ENCODE measurements at places on chromosomes 1 and 21. TPM values are rescaled to one million over a fixed set of nuclear protein-coding genes. Genes with fewer than 3 reads are reported as not detected.

OR2L8 gene
- total RNA-seq: 0.53 TPM

APOBEC4 gene
- total RNA-seq: not detected

GRCh38 chr1:32992489-32993323, 28.1 kb upstream of the RNF19B start:
- peak; percentile 84 for DNase-seq

DNA sequence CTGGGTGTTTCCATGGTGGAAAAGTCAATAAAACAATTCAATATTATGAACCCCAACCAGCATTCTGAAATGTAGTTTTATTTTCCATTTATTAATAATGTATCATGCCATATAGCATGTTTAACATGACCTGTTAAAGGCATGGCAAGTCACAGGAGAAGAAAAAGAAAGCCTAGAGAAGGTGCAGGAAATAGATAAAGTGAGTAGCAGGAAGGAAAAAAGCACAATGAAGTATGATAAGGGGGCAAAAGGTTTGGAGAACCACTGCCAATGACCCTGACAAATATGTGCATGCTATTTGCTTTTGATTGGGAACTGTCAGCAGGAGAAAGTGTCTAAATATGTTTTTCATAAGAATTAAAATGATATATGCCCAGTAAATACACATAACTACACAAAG, 85.6 kb downstream of the HMCN1 start:
- no peak for DNase-seq

- DNase-seq: no peak
Observed at GRCh38 chr1:239315631-239316217, 70.6 kb upstream of the CHRM3 start.

GRCh38 chr1:51236531-51237350, 668 bp downstream of the RNF11 start:
- peak; percentile 74 for DNase-seq

GRCh38 chr1:116066868-116067565, 44.2 kb upstream of the MAB21L3 start:
- no peak for DNase-seq

GRCh38 chr1:82491301-82492048, 690.7 kb downstream of the ADGRL2 start:
- DNase-seq: no peak

DNA sequence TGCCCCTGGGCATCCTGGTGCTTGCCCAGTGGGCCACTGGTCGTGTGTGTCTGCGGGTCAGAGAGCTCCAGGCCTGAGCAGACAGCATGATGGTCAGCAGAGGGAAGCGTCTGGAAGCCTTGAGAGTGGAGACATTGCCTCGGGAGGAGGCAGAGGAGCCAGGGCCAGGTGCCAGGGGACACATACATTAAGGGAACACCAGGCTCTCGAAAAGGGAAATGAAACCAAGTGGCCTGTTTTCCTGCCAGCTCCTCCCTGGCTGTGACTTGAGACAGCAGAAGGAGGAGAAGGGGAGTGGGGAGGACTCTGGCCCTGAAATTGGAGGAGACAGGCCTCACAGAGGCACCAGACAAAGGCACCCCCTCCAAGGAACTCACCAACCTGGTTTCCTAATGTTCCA, 62.4 kb upstream of the LRP8 start:
- no peak for DNase-seq

DNA sequence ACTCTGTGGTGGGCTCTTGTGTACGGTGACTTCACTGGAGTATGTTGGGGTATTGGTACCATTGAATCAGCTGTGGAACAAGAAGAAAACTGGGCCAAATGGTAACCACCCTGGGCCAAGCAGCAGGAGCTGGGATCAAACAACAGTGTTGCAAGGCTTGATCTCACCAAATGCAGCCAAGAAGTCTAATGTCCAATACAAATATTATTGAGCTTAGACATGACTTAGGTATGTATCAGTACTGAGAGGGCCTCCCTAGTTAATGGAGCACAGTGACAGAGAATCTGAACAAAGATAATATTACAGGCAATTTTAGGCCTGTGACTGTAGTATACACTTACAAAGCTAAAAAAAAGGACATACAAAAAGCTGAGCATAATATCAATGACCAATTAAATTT, 604.8 kb downstream of the PLA2G4A start:
- DNase-seq: no peak
